RPMI8226 (cell line): ENCODE measurements at places on chromosomes 4 and X.

DNA sequence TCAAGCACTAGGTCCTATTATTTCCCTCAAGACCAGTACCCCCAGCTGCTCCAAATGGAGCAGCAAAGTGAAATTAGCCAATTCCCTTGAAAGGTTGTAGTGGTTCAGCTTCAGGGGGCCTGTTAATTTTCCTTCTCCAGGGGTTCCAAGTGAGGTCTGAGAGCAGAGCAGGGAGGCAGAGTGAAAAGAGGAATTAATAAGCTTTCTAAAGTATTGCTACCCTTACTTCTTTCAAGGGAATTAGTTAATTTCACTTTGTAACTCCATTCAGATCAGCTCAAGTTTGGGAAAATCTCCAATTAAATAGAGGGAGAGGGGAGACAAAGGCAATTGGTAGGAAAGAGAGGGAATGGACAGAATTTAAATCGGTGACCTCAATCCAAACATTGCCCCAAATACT is 78.7 kb upstream of the SLC7A11 start:
- no peak for DNase-seq

- DNase-seq = no peak
Observed at GRCh38 chrX:6678313-6678712, 143.4 kb upstream of the VCX3A start.

- no peak for DNase-seq
Observed at GRCh38 chr4:75172551-75172950, 239.6 kb downstream of the PARM1 start.

- peak; percentile 67 for DNase-seq
Observed at GRCh38 chr4:148376151-148376550, 66.1 kb downstream of the NR3C2 start.

- DNase-seq = no peak
Observed at GRCh38 chr4:89482926-89483595, 175.5 kb upstream of the GPRIN3 start.

DNA sequence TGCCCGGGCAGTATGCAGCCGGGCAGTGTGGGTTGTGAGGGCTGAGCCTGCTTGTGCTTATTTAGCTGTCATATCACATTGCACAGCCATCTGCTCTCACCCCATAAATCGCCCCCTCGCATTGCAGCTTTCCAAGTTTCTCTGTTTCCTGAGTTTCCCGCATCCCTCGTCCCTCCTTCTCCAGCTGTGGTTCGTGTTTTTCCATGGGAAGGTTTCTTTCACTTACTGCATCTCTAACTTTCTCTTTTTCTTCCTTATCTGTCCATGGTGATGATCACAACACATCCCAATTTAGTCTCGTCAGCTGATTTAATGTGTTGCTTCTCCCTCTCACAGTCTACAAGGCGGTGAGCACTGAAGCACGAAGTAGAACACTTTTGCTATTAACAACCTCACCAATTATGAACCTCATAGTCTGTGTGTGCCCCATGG is 118.1 kb downstream of the ENPP6 start:
- DNase-seq = no peak

DNA sequence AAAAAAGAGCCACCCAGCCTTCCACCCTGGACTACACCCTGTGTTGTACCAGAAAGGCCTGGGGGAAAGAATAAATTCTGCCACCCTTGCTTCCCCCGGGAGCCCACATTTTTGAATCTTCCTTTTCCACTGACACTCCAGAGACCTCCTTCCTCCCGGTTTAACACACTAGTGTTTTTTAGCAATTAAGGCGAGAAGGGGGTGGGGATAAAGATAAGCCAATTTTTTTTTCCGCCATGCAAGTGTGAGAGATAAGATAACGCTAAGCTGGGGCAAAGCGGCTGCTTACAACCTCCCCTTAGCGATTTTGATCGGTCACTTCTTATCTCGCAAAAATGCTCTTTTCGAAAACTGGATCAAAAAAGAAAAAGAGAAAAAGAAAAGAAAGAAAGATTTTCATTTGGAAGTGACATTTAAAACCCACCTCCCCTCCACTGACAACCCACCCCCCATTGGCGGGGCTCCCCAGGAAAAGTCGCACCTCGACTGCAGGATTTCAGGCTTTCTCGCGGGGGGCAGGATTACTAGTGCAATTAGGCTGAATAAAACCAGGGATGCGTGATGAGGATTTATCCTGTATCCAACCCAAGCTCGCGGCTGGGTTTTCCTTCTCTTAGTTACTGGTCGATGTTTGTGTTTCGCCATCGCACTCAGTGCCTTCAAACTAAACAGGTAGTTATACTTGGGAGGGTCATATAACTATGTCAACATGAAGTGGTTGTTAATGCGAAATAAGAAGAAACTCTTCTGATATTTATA is 6.0 kb upstream of the BCOR start:
- no peak for DNase-seq

DNA sequence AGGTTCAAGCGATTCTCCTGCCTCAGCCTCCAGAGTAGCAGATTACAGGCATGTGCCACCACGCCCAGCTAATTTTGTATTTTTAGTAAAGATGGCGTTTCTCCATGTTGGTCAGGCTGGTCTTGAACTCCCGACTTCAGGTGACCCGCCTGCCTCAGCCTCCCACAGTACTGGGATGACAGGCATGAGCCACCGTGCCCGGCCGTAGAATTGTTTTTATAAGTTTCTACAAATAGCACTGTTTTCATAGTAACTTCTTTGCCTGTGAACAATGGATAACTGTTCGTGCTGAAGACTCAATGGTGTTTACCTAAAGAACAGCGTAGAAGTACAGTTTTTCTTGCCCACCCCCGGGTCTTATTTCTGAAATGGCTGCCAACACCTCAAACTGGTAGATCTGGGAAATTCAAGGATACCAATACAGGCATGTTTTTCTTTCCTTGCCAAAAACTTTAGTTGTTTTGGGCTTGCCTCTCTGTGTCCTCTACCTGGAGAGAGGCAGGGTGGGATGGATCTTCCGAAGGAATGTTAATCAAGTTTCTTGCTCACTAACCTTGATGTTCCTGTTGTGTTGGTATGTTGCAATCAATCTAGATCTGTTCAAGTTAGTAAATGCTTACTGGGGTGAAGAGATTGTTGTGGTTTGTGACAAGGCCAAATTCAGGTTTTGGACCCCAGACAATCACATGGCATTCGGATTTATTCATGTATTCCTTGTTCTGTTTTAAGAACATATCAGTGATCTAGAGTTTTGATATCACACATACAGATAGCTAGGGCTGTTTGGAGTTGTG is 2.8 kb upstream of the RUFY3 start:
- DNase-seq = no peak

DNA sequence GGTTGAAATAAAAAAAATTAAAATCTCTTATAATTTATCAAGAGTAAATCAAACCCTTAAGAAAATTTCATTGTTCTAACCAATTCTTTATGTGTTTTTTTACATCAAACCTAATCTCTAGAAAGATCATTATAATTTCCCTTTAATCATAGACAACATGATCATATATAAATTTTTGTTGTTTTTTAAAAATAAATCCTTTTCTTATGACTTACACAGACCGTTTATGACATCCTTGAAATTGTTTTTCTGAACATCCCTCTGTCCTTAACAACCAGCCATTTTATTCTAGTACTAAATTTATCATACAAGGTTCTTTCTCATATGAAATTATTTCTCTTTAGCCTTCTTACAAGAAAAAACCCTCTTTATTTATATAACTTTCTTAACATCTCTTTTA is 62.7 kb upstream of the GABRE start:
- DNase-seq = no peak

GRCh38 chr4:146389561-146389960 is 132.2 kb downstream of the SLC10A7 start:
- no peak for DNase-seq

DNA sequence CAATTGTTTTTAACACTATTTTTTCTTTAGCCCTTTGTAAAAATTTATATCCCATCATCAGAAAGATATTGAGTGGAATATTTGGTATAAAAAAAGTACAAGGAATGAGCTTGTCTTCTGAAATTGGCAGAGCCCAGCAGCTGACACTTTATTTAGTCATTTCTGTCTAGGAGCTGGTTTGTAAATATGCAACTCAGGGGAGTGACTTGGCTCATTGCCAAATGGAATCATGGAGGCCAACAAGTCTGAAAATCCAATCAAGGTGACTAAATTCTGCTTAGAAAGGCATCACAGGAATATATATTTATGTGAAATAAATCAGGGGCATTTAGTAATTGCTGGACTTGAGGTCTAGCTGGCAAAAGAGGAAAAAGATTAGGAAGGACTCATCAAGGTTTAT is 74.4 kb downstream of the OTC start:
- peak; percentile 78 for DNase-seq

DNA sequence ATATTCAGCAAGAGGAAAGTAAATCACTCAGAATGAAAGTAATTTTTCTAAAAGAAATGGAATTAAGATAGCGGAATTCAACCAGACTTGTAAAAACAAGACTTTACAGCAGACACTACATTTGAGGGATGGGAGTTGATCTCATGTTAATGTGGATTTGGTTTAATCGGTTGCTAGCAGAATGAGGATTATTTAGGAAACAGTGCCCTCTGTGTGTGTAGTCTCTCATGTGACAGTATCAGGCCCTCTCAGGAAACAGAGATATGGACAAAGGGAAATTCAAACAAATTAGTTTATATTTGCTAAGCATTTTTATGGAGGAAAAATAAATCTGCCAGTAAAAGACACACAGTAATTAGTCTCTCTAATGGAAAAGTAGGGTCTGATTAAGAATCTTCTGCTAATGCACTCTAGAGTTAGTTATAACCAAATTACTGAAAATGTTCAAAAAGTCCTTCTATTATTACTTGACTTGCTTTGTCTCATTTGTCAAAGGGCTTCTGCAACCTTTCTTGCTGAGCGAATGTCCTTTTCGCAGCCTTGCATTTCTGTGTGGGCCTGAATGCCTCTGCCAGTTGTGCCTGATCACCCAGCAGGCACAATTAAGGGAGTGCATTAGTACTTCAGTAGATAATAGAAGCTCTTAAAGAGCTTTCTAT is 1282.3 kb upstream of the TENM3 start:
- peak; percentile 5 for DNase-seq

DNA sequence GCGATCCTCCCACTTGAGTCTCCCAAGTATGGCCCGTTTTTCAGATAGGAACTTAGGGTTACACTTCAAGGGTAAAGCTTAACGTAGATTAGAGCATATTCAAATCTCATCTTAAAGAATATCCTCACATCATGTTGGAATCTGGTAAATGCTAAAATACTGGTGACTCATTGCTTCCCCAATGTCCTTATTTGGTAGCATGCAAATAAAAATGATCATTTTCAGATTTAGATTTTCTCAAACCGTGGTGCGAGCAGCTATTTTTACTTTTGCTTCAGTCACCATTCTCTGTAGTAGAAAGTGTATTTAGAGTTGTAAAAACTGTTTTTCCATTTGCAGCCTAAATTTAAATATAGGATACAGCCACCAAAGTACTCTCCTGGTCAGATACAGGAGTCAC is 101.5 kb upstream of the MAML3 start:
- DNase-seq = no peak

DNA sequence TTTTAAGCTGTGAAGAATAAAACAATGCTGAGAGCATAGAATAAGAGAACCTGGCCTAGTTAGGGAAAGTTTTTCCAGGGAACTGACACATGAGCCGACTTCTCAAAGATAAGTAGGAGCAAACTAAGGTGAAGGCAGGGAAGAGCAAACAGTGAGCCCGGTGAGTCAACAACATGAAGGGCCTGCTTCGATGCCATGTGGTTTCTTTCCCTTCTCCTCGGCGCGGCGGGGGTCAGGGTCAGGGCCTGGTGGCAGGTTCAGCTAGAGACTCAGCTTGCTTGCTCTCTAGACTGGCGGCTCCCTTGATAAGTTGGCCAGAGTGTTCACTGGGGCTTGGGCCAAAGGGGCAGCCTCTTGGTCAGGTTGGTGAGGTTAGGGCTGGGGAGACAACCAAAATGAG is 81.1 kb downstream of the DLG3 start:
- DNase-seq = no peak

- DNase-seq = no peak
Observed at GRCh38 chr4:188975271-188975670, 836.0 kb downstream of the TRIML1 start.

GRCh38 chr4:52203351-52203750 is 152.2 kb downstream of the SPATA18 start:
- no peak for DNase-seq

GRCh38 chr4:40931238-40931637 is 181.5 kb downstream of the NSUN7 start:
- no peak for DNase-seq

DNA sequence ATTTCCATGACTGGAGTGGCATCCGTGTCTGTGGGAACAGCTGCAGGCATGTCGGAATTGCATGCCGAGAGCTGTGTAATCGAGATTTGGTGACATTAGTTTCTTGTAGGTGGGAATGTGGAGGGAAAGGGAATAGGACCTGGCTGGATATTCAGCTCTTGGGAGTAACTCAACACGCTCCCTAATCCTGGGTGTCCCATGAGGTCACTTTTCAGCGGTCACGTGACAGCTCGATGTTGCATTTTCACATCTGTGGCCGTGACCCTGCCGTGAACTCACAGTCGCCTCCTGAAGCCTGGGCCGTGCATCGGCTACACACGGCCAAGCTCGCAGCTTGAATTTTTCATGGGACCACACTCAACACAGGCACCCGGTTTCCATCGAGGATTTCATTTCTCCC is 25.8 kb upstream of the PSAPL1 start:
- DNase-seq = peak; percentile 48

DNA sequence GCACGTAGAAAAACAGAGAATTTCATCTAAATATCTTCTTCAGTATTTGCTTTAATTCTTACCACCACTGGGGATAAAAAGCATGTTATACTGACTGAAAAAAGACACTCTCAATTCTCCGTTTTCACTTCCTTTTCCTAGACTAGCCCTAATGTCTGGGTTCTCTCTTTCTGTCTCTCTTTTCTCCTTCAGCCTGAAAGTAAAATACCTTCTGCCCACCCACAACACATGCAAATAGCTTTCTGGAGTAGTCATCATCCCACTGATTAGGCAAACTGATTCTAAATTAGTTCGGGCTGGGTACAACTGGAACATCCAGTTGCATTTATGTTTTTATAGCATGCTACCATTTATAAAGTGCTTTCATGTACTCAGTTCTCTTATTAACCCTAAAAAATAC is 142.4 kb upstream of the ANKRD50 start:
- no peak for DNase-seq

DNA sequence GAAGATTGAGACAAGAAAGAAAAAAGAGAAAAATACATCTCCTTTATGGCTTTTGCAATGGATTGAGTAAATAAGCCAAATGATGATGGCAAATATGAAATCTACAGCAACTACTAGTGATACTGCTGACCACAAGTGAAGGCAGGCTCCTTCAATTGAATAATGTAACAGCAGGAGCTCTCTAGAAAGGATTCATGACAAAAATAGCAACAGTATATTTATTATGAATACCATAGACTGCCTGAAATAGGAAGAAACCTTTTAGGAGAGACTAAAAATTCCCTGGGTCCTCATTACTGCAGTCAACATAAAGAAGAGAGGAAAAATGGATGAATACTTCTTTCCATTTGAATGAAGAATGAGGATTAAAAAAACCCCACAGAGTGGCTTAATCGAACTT is 306.8 kb upstream of the ANXA10 start:
- no peak for DNase-seq
